Esophagus squamous epithelium (tissue), 5 donors: ENCODE measurements at places on chromosomes 6 and 20. TPM values are rescaled to one million over a fixed set of nuclear protein-coding genes. Genes with fewer than 3 reads are reported as not detected.

GRCh38 chr20:31713312-31714273 is 9.1 kb downstream of the BCL2L1 start:
- peak overlapping the region; percentile 53 for H3K4me3 ChIP-seq
- no peaks in the 10 kb centered on the region for H3K36me3 ChIP-seq
- no peak for DNase-seq
- H3K4me1 ChIP-seq: peaks cover 82% of the 10 kb centered on the region

GRCh38 chr20:2348336-2348735 is 32.4 kb upstream of the TGM6 start:
- H3K4me3 ChIP-seq: no peak overlapping the region
- H3K36me3 ChIP-seq: no peaks in the 10 kb centered on the region
- no peaks in the 10 kb centered on the region for H3K4me1 ChIP-seq
- H3K27ac ChIP-seq: no peak overlapping the region

Gene SLC32A1
- total RNA-seq: not detected

Gene ANKEF1
- total RNA-seq: 5.7 TPM

Gene MUC22
- total RNA-seq: 10.1 TPM

Gene PDE10A
- total RNA-seq: 3.1 TPM

Gene ADAM33
- total RNA-seq: 3.4 TPM
